ENCODE measurements at places on chromosomes 13 and 19. TPM values are rescaled to one million over a fixed set of nuclear protein-coding genes. Genes with fewer than 3 reads are reported as not detected.

DNA sequence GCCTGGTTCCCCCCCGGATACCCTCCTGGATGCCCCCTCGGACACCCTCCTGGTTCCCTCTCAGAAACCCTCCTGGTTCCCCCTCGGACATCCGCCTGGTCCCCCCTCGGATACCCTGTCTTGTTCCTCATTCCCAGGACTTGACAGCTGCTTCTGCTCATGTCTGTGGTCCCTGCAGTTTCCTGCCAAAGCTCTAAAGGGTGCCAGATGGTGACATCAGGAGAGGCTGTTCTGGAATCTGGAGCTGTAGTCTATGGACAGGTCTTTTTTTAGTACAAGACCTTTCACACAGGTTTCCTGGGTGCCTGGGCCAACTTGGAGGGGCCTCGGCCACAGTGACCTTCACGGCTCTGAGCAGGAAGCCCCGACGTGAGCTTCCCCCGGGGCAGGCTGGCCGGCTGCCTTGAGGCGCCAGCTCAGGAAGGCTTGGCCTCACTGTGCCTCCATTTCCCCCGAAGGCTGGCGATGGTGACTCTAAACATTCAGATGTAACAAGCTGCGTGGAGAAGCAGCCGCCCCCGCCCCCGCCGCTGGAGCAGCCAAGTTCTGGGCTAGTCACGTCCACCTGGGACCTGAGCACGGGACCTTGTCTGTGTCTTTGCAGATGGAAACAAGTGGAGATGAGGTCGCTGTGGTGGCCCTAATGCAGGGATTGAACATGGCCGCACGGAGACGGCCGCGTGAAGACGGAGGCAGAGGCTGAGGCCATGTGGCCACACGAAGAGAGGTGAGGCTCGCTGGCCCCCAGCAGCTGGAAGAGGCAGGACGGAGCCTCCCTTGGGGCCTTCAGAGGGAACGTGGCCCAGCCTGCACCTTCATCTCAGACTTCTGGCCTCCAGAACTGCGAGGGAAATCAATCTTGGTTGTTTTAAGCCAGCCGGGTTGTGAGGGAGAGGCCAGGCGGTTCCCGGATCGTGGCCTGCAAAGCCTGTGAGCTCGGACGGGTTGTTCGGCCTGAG lies 12.7 kb downstream of the SGTA start:
- DNase-seq: no peak

GRCh38 chr13:95123726-95124125 lies 177.5 kb downstream of the ABCC4 start:
- DNase-seq: no peak

GRCh38 chr19:46732172-46732938 lies 13.5 kb upstream of the FKRP start:
- no peak for DNase-seq

- DNase-seq: no peak
Measured at GRCh38 chr19:2164020-2164998, 576 bp downstream of the DOT1L start.

GRCh38 chr13:72186730-72187422 lies 319.9 kb upstream of the DACH1 start:
- no peak for DNase-seq

GRCh38 chr13:27985600-27985999 lies 2.9 kb downstream of the URAD start:
- DNase-seq: no peak

DNA sequence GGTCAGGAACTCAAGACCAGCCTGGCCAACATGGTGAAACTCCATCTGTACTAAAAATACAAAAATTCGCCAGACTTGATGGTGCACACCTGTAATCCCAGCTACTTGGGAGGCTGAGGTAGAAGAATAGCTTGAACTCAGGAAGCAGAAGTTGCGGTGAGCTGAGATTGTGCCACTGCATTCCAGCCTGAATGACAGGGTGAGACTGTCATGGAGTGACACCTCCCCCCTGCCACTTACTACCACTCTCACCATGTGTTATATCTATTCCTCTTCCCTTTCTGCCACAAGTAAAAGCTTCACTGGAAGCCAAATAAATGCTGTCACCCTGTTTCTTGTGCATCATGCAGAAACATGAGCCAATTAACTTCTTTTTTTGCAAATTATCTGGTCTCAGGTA lies 10.6 kb upstream of the CEACAM4 start:
- DNase-seq: no peak

DNA sequence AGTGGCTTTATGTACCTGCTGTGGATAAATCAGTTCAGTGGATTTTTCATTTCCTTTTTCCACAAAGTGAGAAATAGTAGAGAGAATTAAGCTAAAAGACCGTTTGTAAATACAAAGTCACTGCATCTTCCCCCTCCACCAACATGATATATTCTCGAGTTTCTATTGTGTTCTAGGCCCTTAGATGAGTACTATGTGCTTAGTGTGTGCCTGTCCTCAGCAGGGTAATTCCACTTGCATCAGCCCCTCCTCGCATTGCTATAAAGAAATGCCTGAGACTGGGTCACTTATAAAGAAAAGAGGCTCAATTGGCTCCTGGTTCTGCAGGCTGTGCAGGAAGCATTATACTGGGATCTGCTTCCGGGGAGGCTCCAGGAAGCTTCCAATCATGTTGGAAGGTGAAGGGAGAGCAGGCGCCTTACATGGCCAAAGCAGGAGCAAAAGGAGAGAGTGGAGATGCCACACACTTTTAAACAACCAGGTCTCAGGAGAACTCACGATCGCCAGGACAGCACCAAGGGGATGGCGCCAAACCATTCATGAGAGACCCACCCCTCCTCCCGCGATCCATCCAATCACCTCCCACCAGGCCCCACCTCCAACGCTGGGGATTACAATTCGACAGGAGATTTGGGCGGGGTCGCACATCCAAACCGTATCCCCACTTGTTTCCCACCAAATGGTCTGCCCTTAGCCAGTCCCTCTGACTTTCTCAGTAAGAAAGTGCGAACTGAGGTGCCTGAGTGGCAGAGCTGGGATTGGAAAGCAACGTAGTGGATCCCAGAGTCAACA lies 102.3 kb upstream of the ABCC4 start:
- DNase-seq: no peak

DNA sequence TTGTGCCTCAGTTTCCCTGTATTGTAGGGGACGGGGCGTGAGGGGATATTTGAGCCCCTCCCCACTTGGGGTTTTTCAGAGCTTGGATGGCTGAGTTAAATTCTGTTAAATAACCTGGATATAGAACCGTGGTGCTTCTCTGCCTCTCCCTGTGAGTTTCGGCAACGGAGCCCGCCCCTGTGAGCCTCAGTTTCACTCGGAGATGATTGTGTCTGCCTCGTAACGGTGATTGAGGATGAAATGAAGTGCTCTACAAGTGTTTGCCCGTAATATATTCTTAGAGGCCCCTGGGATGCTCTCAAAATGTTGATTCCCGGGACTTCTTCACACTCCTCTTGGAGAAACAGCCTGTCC lies 509 bp downstream of the KXD1 start:
- peak; percentile 5 for DNase-seq

GRCh38 chr13:101624210-101624922 lies 171.9 kb downstream of the ITGBL1 start:
- DNase-seq: no peak

- DNase-seq: no peak
Measured at GRCh38 chr19:282501-282900, 8.7 kb downstream of the PLPP2 start.

- no peak for DNase-seq
Measured at GRCh38 chr19:3190921-3191805, 5.4 kb downstream of the NCLN start.

- no peak for DNase-seq
Measured at GRCh38 chr13:39036212-39036611, 1.7 kb downstream of the PROSER1 start.

DNA sequence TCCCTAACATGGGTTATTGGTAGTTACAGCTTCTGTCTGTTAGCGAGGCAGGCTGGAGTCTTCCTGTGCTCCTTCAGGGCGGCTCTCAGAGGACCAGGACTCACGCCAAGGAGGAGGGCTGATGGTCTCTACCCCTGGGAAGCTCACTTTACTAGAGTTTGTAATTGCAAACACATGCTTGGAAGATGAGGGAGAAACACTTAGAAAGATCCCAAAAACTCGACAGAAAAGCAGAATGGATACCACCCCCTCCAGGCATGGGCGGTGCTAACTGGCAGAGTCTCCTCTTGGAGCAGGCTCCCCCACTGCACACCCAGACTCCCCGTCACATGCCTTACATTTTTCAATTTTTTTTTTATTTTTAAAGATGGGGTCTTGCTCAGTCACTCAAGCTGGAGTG lies 62.0 kb downstream of the PARP4 start:
- DNase-seq: no peak

- no peak for DNase-seq
Measured at GRCh38 chr13:80664950-80665349, 324.0 kb upstream of the SPRY2 start.

DNA sequence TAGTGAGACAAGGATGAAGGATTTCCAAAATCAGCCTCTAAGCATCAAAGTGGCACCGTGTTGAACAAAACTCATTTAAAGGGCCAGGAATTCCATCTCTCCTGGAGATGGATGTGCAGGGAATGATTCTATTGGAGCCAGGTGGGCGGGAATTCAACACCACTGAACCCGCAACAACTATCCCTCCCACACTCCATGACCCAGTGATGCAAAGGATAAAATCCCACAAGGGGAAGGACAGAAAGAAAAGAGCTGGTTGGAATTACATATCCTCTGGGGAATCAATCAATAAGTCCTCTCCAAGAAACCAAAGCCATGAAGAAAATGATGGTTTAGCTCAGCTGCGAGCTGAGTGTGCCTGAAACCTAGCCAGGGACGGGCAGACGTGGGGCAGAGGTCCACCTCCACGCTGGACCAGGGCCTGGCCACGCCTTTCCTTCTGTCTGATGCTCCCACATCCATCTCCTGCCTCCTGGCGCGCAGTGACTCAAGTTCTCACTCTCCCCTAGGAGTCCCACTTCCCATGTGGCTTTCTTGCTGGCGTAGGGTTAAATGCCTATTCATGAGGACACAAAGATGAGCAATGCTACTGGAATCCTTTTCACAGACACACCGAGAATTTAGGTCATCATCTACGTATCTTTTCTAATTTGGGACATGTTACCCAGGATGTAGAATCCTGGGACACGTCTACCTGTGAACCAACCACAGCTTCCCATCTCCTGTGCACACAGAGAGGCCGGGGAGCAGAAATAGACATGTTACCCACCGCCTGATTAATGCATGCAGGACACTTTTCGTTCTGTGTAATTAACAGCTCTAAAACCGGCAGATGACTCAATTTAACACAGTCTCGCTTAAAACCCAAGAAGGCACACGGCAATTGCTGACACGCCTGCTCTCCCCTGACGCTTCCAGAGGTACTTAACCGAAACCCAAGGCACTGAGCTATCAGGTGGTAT lies 48.6 kb downstream of the PEPD start:
- no peak for DNase-seq

- no peak for DNase-seq
Measured at GRCh38 chr19:39372047-39372802, 18.7 kb downstream of the PAF1 start.

- peak; percentile 32 for DNase-seq
Measured at GRCh38 chr19:53772943-53773342, 51.2 kb downstream of the NLRP12 start.

DNA sequence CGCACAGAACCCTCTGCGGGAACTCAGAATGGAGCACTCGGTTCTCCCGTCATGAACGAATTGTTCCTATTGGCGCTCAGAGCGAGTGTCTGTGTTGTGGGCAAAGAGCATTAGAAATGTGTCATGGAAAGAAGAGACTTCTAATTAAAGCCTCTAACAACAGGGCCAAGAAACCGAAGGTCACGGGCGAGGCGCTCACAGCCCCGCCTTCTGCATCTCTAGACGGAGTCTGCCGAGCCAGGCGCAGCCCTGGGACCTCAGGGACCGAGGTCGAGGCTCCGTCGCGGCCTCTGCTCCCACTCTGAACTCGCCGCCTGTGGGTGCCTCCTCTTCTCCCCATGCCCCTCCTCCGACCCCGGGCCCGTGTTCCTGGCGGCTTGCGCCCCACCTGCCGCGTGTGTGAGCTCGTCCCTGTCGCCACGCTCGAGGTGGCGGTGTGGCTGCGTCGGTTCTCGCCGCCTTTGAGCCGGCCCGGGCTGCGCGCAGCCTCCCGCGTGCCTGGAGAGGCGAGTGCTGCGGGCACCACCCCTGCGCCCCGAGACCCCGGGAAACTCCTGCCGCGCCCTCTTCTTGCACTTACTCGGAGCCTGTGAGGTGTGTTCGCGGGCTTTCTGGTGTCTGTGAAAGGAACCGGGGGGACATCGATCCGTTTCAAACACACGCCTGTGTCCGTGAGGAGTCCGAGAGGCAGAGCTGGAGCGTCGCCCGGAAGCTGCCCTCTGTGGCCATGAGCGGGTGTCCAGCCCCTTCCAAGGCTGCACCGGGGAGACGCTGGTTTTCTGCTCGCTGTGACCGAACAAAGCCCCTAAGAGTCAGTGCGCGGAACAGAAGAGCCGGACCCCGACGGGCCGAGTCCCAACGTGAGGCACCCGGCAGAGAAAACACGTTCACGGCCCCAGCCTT lies 45.4 kb upstream of the SPACA7 start:
- no peak for DNase-seq

DNA sequence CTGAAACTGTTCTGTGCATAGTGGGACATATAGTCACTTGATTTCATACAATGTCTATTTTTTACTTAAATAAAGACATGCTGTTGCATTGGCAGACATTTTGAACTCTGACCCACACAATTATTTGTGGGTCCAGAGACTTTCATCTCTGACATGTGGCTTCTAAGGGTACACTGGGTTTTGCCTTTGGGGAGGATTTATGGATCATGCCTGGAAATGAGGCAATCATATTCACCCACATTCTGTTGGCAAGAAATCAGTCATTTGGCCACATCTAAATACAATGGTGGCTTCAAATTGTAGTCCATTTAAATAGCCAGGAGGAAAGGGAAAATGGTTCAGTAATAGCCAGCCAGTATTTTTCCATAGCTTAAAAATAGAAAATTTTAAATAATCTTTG lies 238.3 kb upstream of the KLF12 start:
- no peak for DNase-seq

- no peak for DNase-seq
Measured at GRCh38 chr19:17752865-17753639, 1.8 kb downstream of the FCHO1 start.

DNA sequence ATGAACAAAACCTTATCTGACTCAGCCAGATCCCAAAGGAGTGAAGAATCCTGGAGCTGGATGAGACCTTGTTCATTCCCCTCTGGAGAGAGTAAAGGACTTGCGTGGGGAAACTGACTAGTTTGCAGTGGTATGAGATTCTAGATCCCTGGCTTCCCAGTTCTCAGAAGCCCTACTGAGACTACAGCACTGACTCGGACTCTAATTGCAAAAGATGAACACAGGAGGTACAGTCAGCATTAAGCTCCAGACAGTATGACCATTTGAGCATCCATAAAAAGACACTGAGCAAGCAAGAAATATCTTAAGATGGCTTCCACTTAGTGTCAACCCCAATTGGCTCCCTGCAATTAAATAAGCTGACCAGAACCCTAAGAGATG lies 6.8 kb downstream of the ZC3H4 start:
- DNase-seq: no peak

GRCh38 chr13:110434629-110435028 lies 126.9 kb downstream of the RAB20 start:
- no peak for DNase-seq

Gene FZR1
- polyA plus RNA-seq: 16.0 TPM

Gene OR2Z1
- polyA plus RNA-seq: not detected

Gene PPM1N
- 3.7 TPM for polyA plus RNA-seq

Gene ZNF223
- 2.7 TPM for polyA plus RNA-seq

Gene SRRM5
- polyA plus RNA-seq: not detected

Gene MATK
- 19.4 TPM for polyA plus RNA-seq

Gene CGB8
- not detected for polyA plus RNA-seq

Gene CFD
- polyA plus RNA-seq: not detected

Gene CYP2A6
- polyA plus RNA-seq: not detected

Gene CEACAM5
- polyA plus RNA-seq: not detected

Gene CGB1
- not detected for polyA plus RNA-seq

Gene SIGLECL1
- not detected for polyA plus RNA-seq
